ENCODE measurements at places on chromosomes 5 and 9.

- DNase-seq: no peak
These were observed 41.1 kb downstream of the FGF1 start for GRCh38 chr5:142644640-142645361.

GRCh38 chr9:86318187-86318586, 35.8 kb upstream of the ISCA1 start:
- DNase-seq: no peak

DNA sequence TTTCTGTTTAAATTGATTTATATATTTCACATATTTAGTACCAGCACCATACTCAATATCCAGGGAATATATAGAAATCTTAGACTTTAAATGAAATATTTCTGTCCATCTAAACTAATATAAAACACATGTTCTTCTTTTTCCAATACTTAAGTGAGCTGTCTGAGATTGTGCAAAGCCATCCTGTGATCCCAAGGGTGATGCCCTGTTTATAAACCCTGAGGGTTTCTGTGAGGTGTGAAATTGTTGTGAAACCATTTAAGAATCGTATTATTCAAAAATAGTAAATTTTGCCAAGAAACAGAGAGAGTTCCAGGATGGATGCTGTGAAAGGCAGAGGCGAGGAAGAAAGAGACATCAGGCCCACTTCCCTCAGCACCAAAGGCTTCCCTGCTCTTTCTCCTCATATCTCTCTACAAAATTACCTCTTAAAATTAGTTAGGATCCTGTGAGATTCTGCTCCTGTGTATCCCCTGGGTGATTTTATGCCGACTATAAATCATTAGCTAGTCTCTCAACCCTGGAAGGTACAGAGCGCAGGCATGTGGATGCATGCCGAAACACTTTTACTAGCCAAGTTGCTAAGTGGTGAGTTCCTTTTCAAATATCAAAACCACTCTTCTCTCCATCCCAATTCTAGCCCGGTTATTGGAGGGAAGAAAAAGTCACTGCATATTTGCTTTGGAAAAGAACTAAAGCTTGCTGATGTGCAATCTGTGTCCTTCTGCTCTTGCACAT, 183.0 kb downstream of the GLIS3 start:
- DNase-seq: no peak

GRCh38 chr9:9951556-9952160, 661.1 kb downstream of the PTPRD start:
- DNase-seq: no peak

GRCh38 chr5:39073767-39074016, 507 bp downstream of the RICTOR start:
- no peak for DNase-seq

GRCh38 chr5:67181648-67182221, 14.9 kb downstream of the CD180 start:
- DNase-seq: no peak

Measured in stimulated activated CD4-positive, alpha-beta T cell treated with anti-CD3 and anti-CD28 coated beads, Interleukin-4, amount 100 ng/mL, for 4 hours (primary cell).